ENCODE measurements at places on chromosomes 7 and 10.

- DNase-seq: no peak
Observed at GRCh38 chr10:87865241-87865881, 1.9 kb downstream of the PTEN start.

GRCh38 chr10:31782701-31783100 lies 145.9 kb downstream of the ARHGAP12 start:
- DNase-seq: no peak

DNA sequence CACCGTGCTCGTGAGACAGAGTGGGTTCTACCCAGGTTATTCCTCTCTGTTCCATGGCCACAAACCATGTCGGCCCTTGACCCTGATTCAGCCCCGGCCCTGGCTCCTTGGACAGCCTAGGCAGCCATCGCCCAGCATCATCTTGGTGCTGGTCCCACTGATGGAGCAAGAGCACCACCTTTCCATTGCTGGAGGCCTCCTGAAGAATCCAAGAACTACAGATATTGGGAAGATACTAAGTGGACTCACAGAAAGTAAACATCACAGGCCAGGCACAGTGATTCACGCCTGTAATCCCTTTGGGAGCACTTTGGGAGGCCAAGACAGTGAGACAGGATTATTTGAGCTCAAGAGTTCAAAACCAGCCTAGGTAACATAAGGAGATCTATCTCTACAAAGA lies 125.1 kb downstream of the NT5C2 start:
- DNase-seq: no peak

GRCh38 chr7:14639329-14639728 lies 263.2 kb downstream of the DGKB start:
- no peak for DNase-seq

- DNase-seq: peak; percentile 97
Observed at GRCh38 chr10:104268713-104269645, at the start of gene GSTO2. Gene GSTO2 (plus strand): TSS chr10:104269184. CDS start chr10:104274916, 5,732 bp downstream.

- no peak for DNase-seq
Observed at GRCh38 chr7:33563651-33564050, 341.7 kb upstream of the BMPER start.

GRCh38 chr10:70662362-70663220 lies 9.7 kb upstream of the ADAMTS14 start:
- no peak for DNase-seq

Measured in stimulated activated CD4-positive, alpha-beta T cell treated with anti-CD3 and anti-CD28 coated beads, Interleukin-4, amount 100 ng/mL, for 1 hour (primary cell).